SK-MEL-5 (cell line): ENCODE measurements at places on chromosomes 2 and 18. TPM values are rescaled to one million over a fixed set of nuclear protein-coding genes. Genes with fewer than 3 reads are reported as not detected.
A peak's percentile ranks its signal among the peaks of the same experiment; 100 is the strongest.

- DNase-seq: peak; percentile 15
Measured at GRCh38 chr2:33134791-33135560, 188.2 kb downstream of the LTBP1 start.

- DNase-seq: no peak
Measured at GRCh38 chr2:105136394-105136793, 98.5 kb downstream of the MRPS9 start.

DNA sequence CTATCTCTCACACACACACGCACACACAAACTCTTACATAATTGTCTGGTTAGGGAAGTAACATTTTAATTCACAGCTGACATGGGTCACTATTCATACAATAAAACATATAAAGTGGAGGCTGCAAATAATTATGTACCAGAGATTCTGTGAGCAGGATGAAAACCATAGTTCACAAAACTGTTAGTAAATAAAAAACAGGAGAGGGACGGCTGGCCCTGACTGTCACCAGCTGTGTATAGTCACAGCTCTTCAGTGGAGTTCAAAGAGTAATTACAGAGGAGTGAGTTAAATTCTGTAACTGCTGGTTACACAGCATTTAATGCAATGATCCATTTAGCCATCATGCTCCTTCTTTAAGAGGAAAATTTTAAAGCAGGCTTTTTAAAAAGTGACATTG lies 76.9 kb downstream of the NRXN1 start:
- no peak for DNase-seq

- no peak for DNase-seq
Measured at GRCh38 chr2:10016001-10016801, 27.1 kb upstream of the KLF11 start.

- no peak for DNase-seq
Measured at GRCh38 chr18:75544051-75544481, 116.6 kb upstream of the SMIM21 start.

GRCh38 chr18:45498287-45498658 lies 117.0 kb upstream of the SLC14A2 start:
- no peak for DNase-seq

GRCh38 chr2:12017499-12018157 lies 271.2 kb downstream of the LPIN1 start:
- no peak for DNase-seq

- no peak for DNase-seq
Measured at GRCh38 chr2:43040084-43040854, 186.1 kb downstream of the ZFP36L2 start.

- peak; percentile 80 for DNase-seq
Measured at GRCh38 chr2:37928377-37928776, 3.3 kb downstream of the RMDN2 start.

DNA sequence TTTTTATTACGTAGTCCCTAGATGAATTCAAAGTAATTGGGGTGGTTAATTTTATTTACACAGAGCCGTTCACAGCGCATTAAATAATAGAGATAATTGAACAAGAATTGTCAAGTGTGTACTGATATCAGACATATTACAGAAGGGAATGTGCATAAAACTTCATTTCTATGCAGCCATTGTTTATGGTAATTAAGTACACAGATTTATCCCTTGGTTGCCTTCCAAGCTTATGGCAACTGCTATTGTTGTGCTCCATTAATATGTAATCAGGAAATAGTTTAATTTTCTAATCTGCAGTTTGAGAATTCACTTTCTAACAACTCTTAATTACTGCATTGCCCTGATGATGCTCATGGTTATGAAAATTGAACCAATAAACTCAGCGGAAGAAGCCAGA lies 47.3 kb upstream of the OTX1 start:
- no peak for DNase-seq

DNA sequence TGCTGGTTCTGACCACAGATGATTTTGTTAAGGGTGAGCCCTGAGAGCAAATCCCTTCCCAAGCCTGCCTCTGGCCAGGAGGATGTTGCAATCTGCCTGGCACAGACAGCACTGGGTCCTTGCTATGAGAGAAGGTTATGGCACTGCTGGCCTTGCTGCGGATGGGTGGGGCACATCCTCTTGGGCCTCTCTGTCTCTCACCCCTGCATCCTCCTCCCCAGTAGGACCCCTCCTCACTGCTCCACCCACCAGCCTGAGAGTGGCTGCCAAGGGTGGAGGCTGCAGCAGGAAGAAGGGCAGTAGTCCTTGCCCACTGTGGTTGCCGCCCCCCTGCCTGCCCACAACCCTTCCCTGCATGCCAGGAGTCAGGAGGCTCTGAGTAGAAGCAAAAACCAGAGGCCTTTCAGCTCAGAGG lies 180.9 kb downstream of the ZBTB7C start:
- DNase-seq: no peak

GRCh38 chr2:231648579-231649174 lies 56.0 kb downstream of the TEX44 start:
- peak; percentile 51 for DNase-seq

DNA sequence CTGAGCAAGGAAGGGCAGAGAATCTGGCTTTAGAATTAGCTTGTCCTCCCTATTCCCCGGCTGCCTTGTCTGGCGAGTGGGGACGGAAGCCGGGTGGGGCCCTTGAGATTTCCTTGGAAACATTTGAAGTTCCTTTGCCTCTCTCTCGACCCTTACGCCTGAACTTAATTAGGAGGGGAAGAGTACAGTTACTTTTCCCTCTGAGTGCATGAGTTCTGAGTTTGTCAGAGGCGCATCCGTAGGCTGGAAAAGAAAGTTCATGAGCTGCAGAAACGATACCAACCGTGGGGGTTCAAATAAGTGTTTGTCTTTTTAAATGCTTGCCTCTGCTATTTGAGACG lies 468 bp downstream of the PIKFYVE start:
- DNase-seq: no peak

DNA sequence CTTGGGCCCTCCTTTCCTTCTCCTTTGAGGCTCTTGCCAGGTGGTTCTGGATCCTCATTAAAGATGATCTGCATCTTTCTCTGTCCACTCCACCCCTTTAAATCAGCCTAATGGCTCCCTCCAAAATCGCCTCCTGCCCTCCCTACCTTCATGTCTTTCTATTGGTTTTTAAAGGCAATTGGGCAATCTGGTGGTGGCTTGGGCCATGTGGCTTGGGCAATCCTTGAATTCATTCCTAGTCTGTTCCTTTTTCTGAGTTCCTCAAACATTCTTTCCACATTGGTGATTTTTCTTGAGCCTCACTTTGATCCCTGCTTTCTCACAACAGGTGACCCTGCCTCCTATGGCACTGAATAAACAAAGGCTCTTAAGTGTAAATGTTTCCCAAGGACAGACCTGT lies 266.2 kb upstream of the REV1 start:
- DNase-seq: no peak

DNA sequence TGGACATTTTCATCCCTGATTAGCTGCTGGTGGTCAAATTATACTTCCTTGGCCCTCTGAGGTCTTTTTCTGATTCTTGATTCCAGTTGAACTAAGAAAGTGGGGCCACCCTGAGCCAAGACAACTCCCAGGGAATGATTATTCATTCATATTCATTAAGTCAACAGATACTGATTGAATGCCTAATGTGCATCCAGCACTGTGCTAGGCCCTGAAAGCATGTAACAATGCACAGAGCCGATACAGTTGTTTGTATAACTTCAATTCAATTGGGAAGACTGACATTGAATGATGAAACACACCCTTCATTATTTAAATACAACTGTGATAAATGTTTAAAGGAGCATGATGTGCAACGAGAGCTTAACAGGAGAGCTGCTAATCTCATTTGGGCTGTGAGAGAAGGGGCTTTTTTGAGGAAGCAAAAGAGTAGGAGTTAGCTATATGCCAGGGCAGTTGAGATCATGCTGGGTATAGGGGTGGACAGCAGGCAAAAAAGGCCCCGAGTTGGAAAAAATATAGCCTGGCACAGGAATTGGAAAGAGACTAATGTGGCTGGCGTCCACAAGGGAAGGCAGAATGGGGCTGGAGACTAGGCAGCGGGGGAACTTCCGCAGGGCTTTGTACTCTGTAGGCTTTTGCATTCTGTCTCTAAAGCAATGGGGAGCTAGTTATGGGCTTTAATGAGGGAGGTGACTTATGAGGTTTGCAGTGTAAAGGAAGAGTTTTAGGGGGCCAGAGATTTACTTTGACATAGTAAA lies 57.2 kb upstream of the ACVR1 start:
- no peak for DNase-seq

GRCh38 chr2:232085826-232086425 lies 124.4 kb downstream of the DIS3L2 start:
- no peak for DNase-seq

DNA sequence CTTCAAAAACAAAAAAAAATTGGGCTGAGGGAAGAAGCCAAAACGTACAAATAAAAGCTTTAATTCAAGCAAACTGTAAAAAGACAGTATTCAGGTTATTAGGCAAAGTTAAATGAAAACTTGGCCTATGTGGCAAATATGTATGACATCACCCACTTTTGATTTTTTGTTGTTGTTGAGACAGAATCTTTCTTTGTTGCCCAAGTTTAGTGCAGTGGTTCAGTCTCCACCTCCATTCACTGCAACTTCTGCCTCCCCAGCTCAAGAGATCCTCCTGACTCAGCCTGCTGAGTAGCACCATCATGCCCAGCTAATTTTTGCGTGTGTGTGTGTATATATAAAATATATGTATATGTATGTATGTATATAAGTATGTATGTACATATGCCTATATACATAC lies 440.4 kb upstream of the NRXN1 start:
- no peak for DNase-seq

DNA sequence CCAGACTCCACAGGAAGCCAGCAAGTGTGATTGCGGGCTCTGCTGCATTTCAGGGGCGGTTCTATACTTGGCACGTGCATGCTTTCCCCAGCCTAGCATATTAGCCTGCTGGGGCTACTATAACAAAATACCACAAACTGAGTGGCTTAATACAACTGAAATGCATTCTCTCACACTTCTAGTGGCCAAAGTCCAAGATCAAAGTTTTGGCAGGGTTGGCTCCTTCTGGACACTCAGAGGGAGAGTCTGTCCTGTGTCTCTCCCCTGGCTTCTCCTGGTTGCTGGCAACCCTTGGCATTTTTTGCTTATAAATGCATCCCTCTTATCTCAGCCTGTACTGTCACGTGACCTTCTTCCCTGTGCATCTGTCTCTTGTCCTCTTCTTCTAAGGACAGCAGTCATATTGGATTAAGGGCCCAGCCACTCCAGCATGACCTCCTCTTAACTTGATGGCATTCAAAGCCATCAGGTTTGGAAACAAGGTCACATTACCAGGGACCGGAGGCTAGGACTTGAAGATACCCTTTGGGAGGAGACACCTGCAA lies 138.7 kb downstream of the RNF152 start:
- no peak for DNase-seq

Gene TMEM169
- total RNA-seq: 0.16 and 0.67 TPM in 2 replicates

Gene TEX44
- total RNA-seq: not detected in 2 replicates

Gene PLA2R1
- total RNA-seq: 0.11 TPM in 1 of 2 replicates, not detected in the other

Gene GPBAR1
- not detected in 2 replicates for total RNA-seq

Gene ZNF892
- 1.2 and 1.3 TPM in 2 replicates for total RNA-seq

Gene SERPINB13
- total RNA-seq: not detected in 2 replicates

Gene NYAP2
- not detected in 2 replicates for total RNA-seq

Gene TMEM182
- total RNA-seq: 3.3 and 3.9 TPM in 2 replicates

Gene IL1R2
- total RNA-seq: 0.26 TPM in 1 of 2 replicates, not detected in the other

Gene HOXD10
- 1.3 TPM in 1 of 2 replicates, not detected in the other for total RNA-seq

Gene SLC11A1
- total RNA-seq: 0.11 TPM in 1 of 2 replicates, not detected in the other

Gene TRIM54
- total RNA-seq: not detected in 2 replicates

Gene ADAM23
- total RNA-seq: 7.6 and 9.3 TPM in 2 replicates

Gene KATNAL2
- 9.5 and 10.0 TPM in 2 replicates for total RNA-seq

Gene VWC2L
- not detected in 2 replicates for total RNA-seq

Gene LBX2
- 7.7 and 14.9 TPM in 2 replicates for total RNA-seq

Gene SCG2
- total RNA-seq: 5.9 and 6.6 TPM in 2 replicates

Gene RNF125
- total RNA-seq: 41.4 and 53.3 TPM in 2 replicates
